ENCODE measurements at places on chromosomes 12 and 14. TPM values are rescaled to one million over a fixed set of nuclear protein-coding genes. Genes with fewer than 3 reads are reported as not detected.

Gene DTX1
- total RNA-seq: 20.7 TPM

Gene FGF6
- not detected for total RNA-seq

Gene DIP2B
- total RNA-seq: 31.0 TPM

Gene SLC11A2
- total RNA-seq: 47.6 TPM

GRCh38 chr12:65822732-65823512 is 1.4 kb upstream of the HMGA2 start:
- H3K4me1 ChIP-seq: peaks cover 6% of the 10 kb centered on the region
- DNase-seq: no peak
- H3K4me3 ChIP-seq: peak overlapping the region; percentile 71

DNA sequence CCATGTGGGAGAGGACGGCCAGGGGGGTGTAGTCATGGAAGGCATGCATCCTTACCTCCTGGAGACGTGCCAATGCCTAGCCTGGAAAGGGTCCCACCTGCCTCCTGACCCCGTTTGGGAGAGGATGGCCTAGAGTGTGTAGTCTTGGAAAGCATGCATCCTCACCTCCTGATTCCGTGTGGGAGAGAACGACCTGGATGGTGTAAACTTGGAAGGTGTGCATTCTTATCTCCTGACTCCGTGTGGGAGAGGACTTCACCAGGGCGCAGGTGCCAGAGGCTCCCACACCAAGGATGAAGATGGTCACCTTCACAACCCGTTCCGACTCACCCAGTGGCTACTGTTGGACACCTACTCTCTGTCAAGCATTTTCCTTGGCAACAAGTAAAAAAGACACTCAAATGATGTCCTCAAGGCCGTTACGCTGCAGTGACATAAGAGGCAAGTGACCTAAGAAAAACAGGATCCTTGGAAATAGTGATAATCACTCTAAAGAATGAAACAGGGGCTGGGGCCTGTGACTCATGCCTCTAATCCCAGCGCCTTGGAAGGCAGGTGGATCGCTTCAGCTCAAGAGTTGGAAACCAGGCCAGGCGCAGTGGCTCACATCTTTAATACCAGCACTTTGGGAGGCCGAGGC is 37.5 kb upstream of the FZD10 start:
- DNase-seq: no peak
- no peak overlapping the region for H3K4me3 ChIP-seq
- H3K27ac ChIP-seq: no peak overlapping the region
- H3K27me3 ChIP-seq: no peaks in the 10 kb centered on the region
- no peaks in the 10 kb centered on the region for H3K4me1 ChIP-seq
- H3K36me3 ChIP-seq: no peaks in the 10 kb centered on the region

GRCh38 chr12:86331012-86331411 is 74.8 kb upstream of the MGAT4C start:
- no peaks in the 10 kb centered on the region for H3K27me3 ChIP-seq
- H3K4me1 ChIP-seq: no peaks in the 10 kb centered on the region
- no peaks in the 10 kb centered on the region for H3K36me3 ChIP-seq
- H3K4me3 ChIP-seq: no peak overlapping the region
- DNase-seq: no peak

Data from T-helper 17 cell (primary cell).